ENCODE measurements at places on chromosomes 6 and 20. TPM values are rescaled to one million over a fixed set of nuclear protein-coding genes. Genes with fewer than 3 reads are reported as not detected.

SRPK1 gene
- total RNA-seq: 115 TPM

DPPA5 gene
- not detected for total RNA-seq

RGL2 gene
- total RNA-seq: 46.8 TPM

MPIG6B gene
- not detected for total RNA-seq

COX4I2 gene
- not detected for total RNA-seq

STXBP5 gene
- total RNA-seq: 16.3 TPM

CST7 gene
- total RNA-seq: not detected

ADGRF1 gene
- 18.7 TPM for total RNA-seq

LY6G6F gene
- total RNA-seq: not detected

TBC1D22B gene
- total RNA-seq: 9.8 TPM

REM1 gene
- total RNA-seq: not detected

DCDC2 gene
- total RNA-seq: 142 TPM

HLA-DQA1 gene
- not detected for total RNA-seq
